SW480 (cell line): ENCODE measurements at places on chromosomes 3 and 15.
A peak's percentile ranks its signal among the peaks of the same experiment; 100 is the strongest.

- DNase-seq = no peak
Observed at GRCh38 chr3:71428841-71429596, 154.5 kb downstream of the FOXP1 start.

DNA sequence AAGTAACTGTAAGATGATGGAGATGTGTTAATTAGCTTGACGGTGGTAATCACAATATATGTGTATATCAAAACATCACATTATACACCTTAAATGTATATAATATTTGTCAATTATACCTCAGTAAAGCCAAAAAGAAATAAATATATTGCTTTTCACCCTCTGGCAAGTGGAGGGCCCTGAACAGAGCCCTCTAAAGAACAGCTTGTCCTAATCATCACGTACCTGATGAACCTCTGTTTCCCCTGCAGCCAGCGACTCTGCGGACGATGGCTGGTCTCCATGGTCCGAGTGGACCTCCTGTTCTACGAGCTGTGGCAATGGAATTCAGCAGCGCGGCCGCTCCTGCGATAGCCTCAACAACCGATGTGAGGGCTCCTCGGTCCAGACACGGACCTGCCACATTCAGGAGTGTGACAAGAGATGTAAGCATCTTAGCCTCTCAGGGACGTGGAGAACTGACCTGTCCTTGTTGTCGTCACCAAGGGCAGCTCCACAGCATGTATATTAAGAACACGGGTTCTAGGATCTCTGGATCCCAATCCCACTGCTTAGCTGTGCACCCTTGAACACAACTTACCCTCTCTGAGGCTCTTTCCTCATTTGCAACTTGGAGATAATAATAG is 6.3 kb downstream of the THBS1 start:
- no peak for DNase-seq

DNA sequence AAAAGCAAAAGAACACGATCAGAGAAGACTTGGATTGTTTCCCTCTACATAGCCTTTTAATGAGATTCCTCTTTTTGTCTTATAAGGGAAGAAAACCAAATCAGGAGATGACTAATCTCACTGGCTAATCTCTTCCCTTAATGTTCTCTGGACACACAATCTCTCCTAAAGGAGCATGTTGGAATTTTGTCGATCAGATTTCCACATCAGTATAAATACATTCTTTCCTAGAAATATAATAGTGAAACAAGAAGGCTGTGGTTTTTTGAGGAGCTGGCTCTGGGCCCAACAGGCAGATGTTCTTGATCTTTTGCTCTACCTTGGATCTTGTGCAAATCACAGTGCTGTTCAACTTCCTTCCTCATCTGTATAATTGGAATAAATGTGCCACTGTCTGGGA is 94.0 kb downstream of the GTPBP8 start:
- no peak for DNase-seq

DNA sequence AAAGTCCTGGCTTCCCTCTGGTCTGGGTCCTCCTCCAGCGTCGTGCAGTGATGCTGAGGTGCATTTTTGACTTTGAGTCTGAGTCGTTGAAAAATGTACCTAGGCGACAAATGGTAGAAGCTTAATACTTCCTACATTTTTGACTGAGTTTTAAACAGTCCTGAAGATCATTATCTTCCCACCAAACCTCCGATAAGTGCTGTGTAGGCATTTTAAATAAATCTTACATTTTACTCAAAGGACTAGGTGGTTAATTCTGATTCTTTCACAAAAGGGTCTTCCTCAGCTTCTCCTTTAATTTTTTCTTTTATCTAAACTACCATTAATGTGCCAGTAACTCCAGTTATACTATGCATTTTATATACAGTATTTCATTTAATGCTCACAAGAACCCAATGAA is 70.6 kb downstream of the KAT2B start:
- DNase-seq = no peak

DNA sequence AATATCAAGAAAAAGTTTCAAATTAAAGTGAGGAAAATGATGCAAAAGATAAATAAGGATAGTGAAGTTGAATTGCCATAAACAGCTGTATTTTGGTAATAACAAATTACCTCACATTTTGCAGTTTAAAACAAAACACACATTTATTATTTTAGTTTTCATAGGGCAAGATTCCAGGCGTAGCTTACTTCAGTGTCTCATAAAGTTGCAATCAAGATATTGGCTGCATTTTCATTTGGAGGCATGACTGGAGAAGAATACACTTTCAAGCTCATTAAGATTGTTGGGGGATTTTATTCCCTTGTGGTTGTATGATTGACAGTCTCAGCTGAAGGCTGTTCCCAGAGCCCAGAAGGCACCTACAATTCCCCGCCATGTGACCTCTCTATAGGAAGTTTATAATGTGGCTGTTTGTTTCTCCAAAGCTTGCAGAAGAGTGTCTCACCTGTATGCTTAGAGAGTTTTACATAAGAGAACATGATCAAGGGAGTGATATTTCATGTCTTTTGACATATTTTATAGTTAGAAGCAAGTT is 151.4 kb downstream of the OTOL1 start:
- no peak for DNase-seq

- DNase-seq = peak; percentile 21
Observed at GRCh38 chr3:22922317-22922716, 280.8 kb upstream of the UBE2E2 start.

DNA sequence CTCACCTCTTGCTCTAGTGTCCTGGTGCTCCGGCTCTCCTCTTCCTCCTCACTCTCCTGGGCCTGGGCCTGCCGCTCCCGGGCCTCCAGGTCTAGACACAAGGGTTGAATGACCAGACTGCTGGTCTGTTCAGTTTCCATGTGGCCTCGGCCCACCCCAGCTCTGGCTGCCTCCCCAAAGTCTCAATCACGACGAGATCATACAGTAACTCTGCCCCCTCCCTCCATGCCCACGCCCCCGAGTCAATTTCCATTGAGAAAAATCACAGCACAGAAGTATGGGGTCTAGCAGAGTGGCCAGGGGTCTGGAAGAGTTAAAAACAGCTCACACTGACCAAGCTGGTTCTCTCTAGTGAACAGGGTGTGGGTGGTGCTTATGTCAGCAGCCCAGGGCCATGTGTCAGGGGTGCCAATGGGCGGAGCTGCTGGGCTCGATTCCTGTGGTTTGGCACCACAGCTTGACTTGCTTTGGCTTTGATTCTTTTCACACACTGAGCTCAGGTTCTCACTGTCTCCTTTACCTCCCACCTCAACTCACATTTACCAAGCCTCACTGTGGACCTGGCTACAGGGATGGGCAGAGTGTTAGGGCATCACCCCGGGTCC is 6.9 kb downstream of the C15orf62 start:
- peak; percentile 74 for DNase-seq

- no peak for DNase-seq
Observed at GRCh38 chr3:44501971-44502370, 24.5 kb upstream of the ZNF445 start.

DNA sequence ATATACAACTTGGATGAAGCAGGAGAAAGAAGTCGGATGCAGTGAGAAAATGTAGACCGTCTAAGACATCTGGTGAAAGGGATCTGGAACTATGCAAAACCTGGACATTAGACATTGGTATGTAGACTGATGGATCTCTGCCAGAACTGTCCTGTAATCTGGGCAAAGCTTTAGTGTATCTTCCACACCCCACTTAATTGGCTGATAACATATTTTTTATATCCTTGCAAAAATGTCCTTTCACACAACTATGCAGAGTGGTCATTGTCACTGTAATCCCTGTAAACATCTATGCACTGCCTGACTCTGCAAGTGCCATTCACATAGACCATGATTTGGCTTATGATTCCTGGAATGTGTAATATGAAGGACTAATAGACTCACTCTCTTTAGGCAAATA is 163.1 kb downstream of the TUSC7 start:
- no peak for DNase-seq

DNA sequence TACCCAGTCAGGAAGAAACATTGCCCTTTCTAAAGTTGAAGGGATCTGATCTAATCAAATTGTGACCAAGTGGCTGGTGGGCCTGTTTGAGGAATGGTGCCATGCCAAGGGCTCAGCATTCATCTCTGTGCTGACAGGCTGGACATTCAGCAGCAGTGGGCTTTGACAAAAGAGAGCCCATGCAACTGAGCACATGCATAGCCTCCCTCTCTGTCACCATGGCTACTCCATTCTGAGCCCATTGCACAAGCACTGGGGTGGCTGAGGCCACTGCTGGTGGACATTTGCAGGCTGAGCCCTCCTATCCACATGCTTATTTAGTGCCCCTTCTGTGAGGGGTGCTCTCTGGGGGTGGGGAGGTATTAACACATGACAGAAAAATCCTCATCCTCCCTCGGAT is 28.6 kb upstream of the TNFSF10 start:
- no peak for DNase-seq

GRCh38 chr3:72848703-72849081 is 447 bp upstream of the SHQ1 start:
- peak; percentile 65 for DNase-seq

GRCh38 chr15:100810229-100810628 is 69.4 kb upstream of the ALDH1A3 start:
- DNase-seq = no peak

DNA sequence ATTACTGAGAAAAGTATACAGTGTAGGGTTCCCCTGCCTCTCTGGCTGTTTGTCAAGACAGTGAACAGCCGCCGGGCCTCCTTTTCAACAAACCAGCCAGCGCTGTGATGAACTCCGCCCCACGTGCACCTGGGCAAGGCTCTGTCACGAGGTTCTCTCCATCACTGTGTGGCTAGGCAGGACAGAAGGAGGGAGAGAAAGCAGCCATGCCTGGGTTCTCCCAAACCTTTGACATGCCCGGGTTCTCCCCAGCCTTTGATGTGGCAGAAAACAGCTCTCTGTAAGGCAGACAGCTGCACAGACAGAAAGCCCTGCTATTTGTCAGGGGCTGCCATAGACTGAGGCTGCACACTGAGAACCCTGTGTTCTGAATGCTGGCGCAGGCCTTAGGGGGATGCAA is 101.4 kb upstream of the TRPM1 start:
- DNase-seq = peak; percentile 51

GRCh38 chr3:42544492-42545283 is 37.1 kb downstream of the SEC22C start:
- DNase-seq = no peak

GRCh38 chr3:161081633-161082032 is 23.5 kb downstream of the B3GALNT1 start:
- DNase-seq = no peak

DNA sequence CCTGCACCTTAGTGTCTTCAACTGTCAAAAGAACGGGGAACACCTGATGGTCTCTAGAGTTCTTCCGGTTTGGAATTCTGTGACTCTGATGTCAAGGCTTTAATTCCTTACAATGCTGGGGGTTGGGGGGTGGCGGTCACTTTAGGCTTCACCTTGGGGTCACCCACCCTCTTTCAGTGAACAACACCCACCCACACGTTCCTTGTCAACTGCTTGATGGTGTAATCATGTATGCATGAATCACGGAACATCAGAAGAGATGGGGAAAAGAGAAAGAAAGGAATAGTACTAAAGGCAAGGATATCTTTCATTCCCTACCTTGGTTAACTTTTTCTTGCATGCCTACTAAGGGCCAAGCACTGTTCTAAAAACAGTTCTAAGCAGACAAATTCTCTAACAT is 7.3 kb upstream of the UBE2E1 start:
- no peak for DNase-seq

DNA sequence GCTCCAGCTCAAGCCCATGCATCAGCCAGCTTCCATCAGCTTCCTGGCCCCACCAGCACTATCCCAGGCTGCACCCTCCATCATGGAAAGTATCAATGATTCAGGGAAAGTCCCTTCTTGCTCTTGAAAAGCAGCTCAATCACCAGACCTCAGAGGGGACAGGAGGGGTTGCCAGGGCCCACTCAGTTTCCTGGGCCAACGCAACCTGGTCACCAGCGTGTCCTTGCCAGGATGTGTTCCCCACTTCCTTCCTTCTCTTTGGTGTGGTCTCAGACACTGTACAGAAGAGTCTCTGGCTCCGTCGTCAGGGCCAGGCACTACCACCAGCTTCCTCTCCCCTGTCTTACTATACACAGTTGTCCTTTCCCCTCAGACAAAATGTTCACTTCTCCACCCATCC is 3.0 kb downstream of the HDC start:
- no peak for DNase-seq

DNA sequence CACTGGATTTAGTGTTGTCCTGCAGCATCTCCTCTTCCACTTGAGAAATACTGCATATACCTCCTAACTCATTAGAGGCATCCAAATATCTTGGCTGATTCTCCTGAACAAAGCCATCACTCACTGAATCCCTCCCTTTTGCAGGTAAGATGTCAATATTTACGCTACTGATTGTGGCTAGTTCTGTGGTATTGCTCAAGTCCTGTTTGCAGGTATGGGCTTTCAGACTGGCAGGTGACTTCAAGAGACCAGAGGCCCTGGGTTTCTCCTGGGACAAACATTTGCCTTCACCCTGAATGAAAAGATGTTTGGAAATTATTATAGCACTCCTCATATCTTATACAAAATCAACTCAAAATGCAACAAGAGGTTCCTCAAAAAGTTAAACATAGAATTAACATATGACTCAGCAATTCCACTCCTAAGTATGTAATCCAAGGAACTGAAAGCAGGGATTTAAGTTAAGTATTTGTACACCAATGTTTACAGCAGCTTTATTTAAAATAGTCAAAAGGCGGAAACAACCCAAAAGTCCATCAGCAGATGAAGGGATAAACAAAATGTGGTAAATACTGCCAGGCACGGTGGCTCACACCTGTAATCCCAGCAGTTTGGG is 18.6 kb downstream of the NEK4 start:
- no peak for DNase-seq

- DNase-seq = peak; percentile 53
Observed at GRCh38 chr15:66080717-66081398, 172.7 kb downstream of the MEGF11 start.
